Brain (organoid and tissue), 16 donors: ENCODE measurements at places on chromosomes 7 and 10.

DNA sequence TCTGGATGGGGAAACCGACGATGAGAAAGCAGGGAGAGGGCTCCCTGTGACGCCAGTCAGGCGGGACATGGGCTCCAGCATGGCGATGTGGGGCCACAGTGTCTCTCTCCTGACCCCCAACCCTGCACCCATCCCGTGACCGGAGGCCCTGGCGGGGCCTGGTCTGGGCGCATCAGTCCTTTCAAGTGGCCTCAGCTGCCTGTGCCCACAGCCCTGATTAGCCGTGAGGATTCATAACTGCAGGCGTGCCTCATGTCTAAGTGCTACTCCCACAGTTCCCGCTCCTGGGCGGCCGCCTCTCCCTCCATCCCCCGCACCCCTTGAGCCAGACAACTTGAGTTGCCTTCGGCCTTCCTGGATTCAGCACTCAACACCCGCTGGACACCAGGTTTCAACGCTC lies 240.8 kb downstream of the ELFN1 start:
- no peak for DNase-seq

GRCh38 chr10:80535671-80536360 lies 1.9 kb upstream of the SH2D4B start:
- DNase-seq = no peak

DNA sequence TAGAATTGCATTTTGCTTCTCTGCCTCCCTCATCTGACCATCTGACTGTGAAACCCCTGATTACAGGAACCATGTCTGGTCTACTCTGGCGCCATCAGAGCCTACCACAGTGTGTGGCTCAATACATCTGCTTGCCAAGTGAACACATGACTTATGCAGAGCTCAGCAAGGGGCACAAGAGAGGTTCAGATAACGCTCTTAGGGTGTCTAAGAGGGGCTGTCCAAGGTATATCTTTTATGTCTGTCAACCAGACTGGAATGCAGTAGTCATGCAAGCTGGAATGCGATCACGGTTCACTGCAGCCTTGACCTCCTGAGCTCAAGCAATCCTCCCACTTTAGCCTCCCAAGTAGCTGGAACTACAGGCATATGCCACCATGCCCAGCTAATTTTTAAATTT lies 10.3 kb upstream of the RRP12 start:
- no peak for DNase-seq

DNA sequence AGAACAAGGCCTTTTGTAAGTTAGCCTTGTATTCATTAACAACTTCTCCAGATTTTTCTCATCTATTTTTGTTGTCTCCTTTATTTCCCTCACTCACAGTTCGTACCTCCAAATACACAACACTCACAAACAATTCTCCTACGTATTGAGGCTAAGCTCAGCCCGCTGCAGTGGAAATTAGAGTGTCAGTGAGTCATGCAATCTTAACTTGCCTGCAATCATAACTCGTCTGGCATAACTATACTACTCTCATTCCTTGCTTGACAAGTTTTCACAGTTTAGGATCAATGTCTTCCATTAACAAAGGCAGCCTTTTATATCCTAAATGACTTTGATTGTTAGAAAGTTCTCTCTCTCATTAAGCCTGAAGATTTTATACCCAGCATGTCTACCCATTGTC lies 23.8 kb downstream of the TMEM196 start:
- no peak for DNase-seq

GRCh38 chr7:47715631-47716068 lies 133.7 kb upstream of the TNS3 start:
- no peak for DNase-seq

GRCh38 chr10:129741280-129741977 lies 222.6 kb downstream of the EBF3 start:
- DNase-seq = no peak

GRCh38 chr7:70646536-70647248 lies 485.3 kb upstream of the GALNT17 start:
- peak; percentile 56 for DNase-seq

DNA sequence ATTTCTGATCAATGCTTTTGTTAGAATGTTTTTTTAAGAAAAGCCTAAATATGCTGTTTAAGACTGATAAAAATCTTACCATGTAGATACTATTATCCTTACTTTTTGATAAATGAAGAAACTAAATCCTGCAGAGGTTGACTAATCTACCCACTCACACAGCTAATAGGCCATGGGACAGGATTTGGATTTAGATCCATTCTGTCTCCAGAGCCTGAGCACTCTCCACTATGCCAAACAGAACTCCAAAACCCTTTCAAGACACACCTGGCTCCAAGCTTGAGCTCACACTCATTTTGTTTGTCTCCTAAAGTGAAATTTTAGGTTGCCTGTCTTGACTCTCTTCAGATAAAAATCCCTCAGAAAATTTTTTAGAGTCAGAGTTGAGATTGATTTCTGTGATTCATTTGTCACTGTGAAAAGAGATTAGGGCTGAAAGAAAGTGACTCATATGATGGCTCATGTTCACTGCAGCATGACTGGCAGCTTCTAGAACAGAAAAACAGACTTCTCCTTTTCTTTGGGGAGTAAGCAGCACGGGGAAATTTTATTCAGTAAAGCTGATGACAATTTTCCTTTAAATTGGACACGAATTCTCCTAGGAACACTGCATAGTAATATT lies 132.3 kb upstream of the POT1 start:
- no peak for DNase-seq

GRCh38 chr7:130903358-130903974 lies 169.5 kb upstream of the KLF14 start:
- no peak for DNase-seq

- no peak for DNase-seq
Measured at GRCh38 chr10:132989476-132990415, 47.4 kb upstream of the CFAP46 start.

GRCh38 chr7:57201895-57202210 lies 69.6 kb upstream of the ZNF479 start:
- no peak for DNase-seq

DNA sequence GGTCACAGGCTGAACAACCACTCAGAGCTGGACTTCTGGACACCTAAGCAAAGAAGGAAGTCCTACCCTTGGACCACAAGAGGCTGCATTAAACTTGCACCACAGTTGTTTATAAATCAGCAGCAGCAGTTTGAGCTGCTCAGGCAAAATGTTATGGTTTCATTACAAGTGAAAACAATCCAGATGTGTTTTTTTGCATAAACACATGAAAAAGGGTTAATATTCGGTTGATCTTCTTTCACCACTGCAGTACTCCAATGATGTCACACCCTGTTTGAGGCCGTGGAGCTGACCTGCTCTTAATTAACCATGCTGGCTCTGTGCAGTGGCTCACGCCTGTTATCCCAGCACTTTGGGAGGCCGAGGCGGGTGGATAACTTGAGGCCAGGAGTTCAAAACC lies 490.8 kb upstream of the CELF2 start:
- no peak for DNase-seq

- no peak for DNase-seq
Measured at GRCh38 chr10:91700788-91701444, 68.0 kb upstream of the PPP1R3C start.
